ENCODE measurements at places on chromosomes 3 and 15.
A peak's percentile ranks its signal among the peaks of the same experiment; 100 is the strongest.

GRCh38 chr3:59658274-59658673 lies 608.4 kb upstream of the CFAP20DC start:
- no peak for DNase-seq

- DNase-seq = no peak
Observed at GRCh38 chr3:78049521-78049920, 1009.6 kb downstream of the ROBO2 start.

- no peak for DNase-seq
Observed at GRCh38 chr3:32551087-32551486, 19.6 kb downstream of the DYNC1LI1 start.

DNA sequence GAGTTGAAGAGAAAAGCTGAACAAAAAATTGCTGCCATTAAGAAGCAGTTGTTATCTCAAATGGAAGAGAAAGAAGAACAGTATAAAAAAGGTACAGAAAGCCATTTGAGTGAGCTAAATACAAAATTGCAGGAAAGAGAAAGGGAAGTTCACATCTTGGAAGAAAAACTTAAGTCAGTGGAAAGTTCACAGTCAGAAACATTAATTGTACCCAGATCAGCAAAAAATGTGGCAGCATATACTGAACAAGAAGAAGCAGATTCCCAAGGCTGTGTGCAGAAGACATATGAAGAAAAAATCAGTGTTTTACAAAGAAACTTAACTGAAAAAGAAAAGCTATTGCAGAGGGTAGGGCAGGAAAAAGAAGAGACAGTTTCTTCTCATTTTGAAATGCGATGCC lies 152.4 kb upstream of the LRRFIP2 start:
- no peak for DNase-seq

GRCh38 chr15:41512512-41512939 lies 1.1 kb downstream of the LTK start:
- no peak for DNase-seq

DNA sequence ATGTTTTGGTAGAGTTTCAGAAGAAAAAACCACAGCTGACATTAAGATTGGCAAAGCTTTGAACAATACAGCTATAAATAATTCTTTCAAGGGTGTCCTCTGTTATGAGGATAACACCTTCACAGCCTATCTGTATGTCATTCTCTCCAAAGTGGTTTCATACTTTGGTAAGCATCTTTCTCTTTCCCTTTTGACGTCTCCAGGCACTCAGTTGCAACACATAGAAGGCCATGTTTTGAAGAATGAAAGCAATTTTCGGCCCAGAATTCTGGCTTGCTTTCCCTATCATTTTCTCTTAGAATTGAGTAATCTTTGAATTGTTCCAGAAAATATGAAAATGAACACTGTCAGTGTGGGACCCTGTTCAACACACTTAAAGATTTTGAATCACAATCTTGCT lies 200.0 kb upstream of the CBLB start:
- DNase-seq = no peak

DNA sequence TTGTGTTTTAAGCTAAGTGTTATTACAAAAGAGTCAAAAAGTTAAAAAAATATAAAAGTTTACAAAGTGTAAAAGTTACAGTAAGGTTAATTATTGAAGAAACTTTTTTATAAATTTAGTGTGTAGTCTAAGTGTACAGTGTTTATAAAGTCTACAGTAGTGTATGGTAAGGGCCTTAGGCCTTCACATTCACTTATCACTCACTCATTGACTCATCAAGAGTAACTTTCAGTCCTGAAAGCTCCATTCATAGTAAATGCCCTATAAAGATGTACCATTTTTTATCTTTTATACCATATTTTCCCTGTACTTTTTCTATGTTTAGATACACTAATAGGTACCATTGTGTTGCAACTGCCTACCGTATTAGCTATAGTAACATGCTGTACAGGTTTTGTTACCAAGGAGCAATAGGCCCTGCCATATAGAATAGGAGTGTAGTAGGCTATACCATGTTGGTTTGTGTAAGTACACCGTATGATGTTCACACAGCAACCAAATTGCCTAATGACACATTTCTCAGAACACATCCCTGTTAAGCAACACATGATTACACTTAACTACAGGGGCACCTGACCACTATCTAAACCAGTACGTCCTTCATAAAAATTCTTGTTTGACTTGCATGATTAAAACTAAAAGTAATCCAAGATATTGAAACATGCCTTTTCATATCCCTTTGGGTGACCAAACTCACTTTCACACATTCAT lies 17.2 kb downstream of the RAD18 start:
- DNase-seq = no peak

DNA sequence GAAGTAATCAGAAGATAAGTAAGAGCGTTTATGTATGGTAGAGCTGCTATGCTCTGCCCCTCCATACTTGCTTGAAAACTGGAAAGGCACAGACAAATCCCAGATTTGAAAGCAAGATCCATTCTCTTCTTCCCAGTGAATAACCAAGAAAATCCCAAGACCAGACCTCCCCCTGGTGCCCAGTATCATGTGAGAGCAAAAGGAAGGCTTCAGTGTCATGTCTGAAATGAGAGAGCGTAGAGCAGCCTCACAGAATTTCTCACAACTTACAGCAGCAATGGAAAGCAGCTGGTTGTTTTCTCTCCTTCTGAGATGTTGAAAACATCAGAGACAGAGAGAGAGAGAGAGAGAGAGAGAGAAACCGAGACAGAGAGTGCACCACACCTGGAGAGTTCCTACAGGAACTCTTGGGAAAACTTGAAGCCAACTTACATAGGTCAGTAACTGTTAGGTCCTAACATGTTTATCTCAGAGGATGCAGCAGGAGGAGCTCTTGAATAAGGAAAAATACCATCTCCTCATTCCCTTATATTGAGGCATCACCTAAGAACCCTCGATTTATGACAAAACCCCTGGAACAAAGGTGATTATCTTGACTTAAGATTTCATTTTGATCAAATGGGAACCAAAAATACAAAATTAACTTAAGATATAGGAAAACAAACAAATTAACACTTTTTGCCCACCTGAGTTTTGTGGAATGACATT lies 273.3 kb downstream of the NSUN3 start:
- no peak for DNase-seq

- no peak for DNase-seq
Observed at GRCh38 chr3:129442947-129443346, 2.9 kb downstream of the IFT122 start.

DNA sequence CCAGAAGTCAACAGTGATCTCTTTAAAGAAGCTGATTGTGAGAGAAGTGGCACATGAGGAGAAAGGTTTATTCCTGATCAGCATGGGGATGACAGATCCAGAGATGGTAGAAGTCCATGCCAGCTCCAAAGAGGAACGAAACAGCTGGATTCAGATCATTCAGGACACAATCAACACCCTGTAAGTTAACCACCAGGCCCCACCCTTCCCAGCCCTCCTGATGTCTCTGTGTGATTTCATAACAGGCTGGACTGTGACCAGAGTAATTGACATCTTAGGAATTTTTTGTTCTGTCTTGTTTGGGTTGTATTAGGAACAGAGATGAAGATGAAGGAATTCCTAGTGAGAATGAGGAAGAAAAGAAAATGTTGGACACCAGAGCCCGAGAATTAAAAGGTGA lies 67.7 kb downstream of the KLHL25 start:
- no peak for DNase-seq

DNA sequence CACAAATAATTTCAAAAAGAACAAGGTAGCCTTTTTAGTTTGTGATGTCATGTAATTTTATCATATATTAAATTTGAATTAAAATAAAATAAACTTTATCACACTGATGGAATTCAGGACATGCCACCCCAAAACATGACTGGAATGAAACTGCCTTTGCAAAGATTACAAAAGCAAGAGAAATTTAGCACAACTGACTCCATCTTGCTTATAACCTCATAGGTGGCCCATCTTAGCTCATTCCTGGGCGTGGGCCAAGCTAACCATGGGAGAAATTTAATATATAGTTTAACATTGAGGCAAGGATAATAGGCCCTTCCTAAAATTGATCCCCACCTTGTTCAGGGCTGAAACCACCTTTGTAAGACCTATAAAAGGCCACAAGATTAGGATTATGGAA lies 235.6 kb downstream of the ZNF385D start:
- no peak for DNase-seq

- no peak for DNase-seq
Observed at GRCh38 chr3:15495461-15496340, 25.8 kb downstream of the COLQ start.

DNA sequence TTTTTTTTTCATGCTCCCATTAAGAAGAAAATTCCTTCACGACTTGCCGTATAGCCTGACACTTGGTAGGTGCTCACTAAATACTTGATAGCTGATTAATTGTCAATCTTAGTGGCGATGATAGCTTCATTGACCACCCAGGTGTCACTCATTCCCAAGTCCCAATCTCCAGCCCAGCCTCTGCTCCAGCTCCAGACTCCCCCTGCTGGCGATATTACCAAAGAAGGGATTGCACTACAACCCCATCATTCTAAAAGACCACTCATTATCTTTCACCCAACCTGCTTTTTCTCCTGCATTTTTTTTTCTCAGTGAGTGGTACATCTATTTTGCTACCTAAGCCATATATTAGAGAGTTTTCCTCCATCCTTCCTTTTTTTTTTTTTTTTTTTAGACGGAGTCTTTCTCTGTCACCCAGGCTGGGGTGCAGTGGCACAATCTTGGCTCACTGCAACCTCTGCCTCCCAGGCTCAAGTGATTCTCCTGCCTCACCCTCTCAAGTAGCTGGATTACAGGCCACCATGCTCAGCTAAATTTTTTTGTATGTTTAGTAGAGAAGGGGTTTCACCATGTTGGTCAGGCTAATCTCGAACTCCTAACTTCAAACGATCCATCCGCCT lies 19.5 kb upstream of the COMMD2 start:
- DNase-seq = no peak

DNA sequence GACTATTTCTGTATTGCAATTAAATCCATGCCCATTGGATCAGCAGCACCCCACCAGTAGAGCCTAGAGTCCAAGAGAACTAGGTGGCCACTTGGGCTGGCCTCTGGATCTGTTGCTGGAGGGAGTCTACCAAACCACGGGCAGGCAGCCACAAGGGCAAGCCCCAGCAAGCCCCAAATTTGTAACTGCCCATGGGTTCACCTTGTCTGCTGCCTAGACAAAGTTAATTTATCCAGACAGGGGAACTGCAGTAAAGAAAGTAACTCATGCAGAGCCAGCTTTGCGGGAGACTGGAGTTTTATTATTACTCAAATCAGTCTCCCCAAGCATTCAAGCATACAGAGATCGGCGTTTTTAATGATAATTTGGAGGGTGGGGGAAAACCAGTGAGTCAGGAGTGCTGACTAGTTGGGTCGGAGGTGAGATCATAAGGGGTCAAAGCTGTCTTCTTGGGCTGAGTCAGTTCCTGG lies 74.0 kb upstream of the TERB2 start:
- no peak for DNase-seq

GRCh38 chr3:112199622-112200316 lies 66.7 kb upstream of the GCSAM start:
- DNase-seq = no peak

GRCh38 chr3:56800130-56800831 lies 1.5 kb downstream of the ARHGEF3 start:
- DNase-seq = no peak

DNA sequence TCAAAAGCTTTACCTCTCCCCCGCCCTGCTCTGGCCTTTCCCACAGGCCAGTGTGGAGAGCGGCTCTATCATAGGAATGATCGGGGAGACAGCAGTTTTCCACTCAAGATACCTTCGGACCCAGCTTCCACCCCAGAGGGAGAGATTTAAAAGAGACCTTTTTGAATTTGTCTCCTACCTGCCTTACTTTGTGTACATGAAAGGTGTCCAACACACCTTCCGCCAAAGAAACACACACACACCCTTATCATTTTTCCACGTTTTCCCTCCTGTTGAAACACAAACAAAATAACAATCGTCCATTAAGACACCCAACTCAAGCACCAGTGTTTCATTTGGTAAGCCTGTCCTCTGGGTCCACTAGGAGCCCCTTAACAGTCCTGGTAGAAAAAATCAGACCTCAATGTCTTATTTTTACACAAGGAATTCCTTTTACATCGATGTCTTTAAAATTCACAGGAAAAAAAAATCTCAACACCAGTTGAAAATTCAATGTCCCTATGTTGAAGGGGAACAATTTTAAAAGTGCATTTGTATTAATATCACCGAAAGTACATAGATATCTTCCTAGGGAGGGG lies 4.0 kb downstream of the HES1 start:
- DNase-seq = no peak

DNA sequence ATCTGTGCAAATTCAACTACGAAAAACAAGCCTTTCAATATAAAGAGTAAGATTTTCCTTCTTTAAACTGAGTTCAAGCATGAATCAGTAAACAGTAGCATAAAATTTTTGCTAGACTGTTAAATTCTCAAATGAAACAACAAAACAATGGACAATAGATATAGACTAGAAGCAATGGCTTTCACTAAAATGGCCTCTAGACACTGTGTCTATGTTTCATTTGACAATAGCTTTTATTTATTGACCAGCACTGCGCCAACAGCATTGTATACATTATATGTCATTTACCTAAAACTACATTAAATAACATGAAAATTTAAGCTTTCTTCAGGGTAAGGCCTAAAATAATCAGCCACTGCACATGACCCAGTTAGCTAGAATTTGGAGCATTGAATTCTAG lies 148.5 kb downstream of the DUT start:
- DNase-seq = no peak

DNA sequence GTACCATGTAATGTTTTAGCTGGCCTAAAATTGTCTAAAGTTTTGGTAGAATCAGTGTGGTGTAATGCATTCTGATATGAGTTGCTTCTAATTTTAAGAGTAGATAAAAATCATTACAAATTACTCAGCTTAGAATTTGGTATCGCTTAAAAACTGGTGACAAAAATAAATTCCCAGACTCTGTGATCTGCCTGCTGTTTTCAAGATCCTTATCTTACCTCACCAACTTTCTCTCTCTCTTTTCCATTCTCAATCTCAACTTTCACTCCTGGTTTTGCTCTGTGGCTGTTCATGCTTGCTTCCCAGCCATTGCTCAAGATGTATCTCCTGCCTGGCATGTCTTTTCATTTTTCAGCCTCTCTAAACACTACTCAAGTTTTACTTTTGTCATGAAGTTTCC lies 45.7 kb downstream of the TCF12 start:
- DNase-seq = no peak

DNA sequence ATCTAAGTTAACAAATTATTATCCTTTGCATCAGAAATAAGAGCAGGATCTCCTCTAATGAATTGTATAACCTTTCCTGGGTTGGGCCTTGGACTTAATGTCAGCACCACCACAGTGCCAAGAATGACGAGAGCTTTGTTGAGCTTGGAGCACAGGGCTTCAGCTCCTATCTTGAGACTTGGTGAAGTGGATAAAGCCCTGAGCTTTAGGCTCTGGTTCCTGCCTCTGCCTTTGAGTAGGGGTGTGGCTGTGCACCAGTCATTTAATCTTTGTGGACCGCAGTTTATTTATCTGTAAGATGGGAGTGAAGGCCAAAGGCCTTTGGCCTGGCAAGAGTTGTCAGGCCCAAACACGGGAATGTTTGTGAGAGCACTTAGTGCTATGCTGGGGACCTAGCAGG lies 162.2 kb downstream of the VGLL4 start:
- no peak for DNase-seq

- peak; percentile 81 for DNase-seq
Observed at GRCh38 chr3:39291903-39292329, 12.1 kb upstream of the CX3CR1 start.

GRCh38 chr3:123299581-123299980 lies 97.8 kb downstream of the SEC22A start:
- no peak for DNase-seq

All from type B pancreatic cell (in vitro differentiated cells).